GM13977 (cell line): ENCODE measurements at places on chromosomes 7 and 10.

DNA sequence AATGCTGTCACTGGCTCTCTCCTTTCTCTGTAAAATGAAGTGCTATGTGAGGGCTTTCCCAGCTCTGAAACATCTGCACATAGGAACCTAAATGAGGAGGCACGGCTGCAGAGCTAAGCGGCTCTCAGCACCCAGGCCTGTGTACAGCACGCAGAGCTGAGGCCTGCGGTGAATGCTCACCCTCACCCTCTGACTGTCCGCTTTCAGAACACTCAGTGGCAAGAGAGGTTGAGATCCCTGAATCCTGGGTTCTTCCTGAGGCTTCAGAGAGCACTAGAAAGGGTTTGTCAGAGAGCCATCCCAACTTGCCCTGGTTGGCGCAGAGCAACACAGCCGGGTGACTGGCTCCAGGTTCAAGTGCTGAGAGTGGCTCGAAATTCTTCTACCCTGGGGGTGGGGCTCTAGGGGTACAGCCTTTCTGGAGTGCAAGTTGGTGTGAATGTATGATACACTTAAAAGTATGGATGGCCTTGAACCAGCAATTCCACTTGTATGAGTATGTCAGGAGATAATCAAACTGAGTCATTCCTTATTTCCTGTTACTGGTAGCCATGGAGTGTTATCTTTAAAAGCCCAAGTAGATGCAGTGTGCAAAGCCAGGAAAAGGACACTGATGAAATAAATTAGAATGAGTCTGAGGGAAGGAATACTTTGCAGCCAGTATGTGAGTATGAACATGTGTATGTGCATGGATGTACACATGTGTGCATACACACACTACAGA, 1.7 kb upstream of the CCDC201 start:
- no peak for DNase-seq

DNA sequence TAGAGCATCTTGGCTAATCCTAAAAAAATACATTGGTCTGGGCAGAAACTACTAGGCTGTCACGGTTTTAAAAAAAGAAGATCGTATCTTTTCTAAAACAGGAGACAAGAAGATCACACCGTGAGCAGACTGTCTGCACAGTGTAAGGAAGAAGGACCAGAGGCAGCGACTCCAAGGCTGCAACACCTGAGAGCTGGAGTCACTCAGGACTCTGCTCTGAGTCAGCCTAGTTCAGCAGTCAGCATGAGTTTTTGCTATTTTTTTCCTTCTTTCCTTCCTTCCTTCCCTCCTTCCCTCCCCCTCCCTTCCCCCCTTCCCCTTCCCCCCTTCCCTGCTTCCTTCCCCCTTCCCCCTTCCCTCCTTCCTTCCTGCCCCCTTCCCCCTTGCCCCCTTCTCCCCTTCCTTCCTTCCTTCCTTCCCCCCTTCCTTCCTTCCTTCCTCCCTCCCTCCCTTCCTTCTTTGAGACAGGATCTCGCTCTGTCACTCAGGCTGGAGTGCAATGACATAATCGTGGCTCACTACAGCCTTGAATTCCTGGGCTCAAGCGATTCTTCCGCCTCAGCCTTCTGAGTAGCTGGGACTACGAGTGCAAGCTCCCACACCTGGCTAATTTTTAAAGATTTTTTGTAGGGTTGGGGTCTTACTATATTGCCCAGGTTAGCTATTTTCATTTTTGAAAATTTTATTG, 24.4 kb downstream of the BAG3 start:
- DNase-seq, result no peak

GRCh38 chr10:109902992-109903947, 20.0 kb downstream of the XPNPEP1 start:
- no peak for DNase-seq

DNA sequence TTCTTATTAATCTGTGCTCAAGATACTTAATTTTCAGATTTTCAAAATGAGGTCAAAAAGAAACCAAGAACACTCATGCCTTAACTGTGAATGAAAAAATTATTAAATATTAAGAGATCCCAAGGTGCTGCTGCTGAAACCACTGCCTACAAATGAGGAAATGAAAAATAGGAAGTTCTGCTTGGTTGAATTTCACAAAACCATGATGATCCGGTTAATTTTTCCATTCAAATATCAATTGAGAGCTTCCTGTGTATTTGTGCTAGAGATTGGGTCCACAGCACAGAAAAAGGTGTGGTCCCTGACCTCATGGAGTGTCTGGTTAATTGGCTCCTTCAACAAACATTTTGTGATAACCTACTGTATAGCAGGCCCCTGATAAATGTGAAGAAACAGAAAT, 132.7 kb upstream of the YAE1 start:
- no peak for DNase-seq

- peak; percentile 58 for DNase-seq
Measured at GRCh38 chr7:111083413-111083812, 7.5 kb upstream of the LRRN3 start.

- no peak for DNase-seq
Measured at GRCh38 chr7:91503934-91504555, 239.8 kb downstream of the FZD1 start.

- DNase-seq, result no peak
Measured at GRCh38 chr7:45086331-45087065, 2.3 kb downstream of the NACAD start.

GRCh38 chr10:23413629-23414089, 25.2 kb upstream of the OTUD1 start:
- peak; percentile 44 for DNase-seq
